ENCODE measurements at places on chromosomes 7 and 10.

DNA sequence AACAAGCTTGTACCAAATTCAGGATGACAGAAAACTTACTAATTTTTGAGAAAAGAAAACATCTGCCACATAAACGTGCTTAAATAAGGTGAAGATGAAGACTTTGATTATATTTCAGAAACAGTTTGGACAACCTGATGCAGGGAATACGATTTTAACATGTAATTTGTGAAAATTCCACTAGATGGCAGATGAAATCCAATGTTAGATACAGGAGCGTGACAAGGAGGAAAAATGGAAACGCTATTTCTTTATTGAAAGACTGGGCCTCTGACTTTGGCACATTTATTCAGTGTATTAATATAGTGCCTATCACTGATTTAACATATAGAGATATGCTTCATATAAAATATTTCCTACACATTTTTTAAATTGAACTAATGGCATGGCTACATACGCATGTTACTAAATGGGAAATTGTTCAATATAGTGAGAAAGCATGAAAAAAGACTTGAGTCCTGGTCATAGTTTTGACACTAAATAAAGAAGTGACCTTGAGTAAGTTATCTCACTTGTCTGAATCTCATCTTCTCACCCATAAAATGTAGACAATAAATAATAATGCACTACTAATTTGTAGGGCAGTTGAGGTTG, 60.7 kb downstream of the CD36 start:
- DNase-seq, result no peak

DNA sequence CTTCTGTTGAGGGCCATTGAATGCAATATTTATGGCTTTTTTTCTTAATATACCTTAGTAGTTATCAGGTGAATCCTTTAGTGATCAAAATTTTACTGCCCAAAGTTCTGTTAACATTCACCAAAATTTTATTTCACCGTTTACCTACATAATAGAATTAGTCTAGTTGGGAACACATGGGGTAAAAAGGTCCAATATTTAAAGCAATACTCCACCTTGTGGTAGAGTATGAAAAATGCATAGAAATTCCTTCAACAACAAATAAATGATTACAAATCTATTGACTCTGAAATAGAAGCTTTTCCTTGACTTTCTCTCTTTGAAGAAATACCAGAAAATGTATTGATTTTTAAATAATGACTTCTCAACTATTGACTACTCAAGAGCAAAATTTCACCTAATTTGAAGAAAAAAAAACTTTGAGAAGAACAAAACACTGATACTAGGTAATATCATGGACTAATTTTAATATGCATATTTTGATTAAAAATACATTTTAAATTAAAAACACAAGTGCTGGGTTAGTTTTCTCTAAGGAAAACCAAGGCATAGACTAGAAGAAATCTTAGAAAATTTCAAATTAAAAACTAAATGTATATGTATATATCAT, 43.3 kb downstream of the POLR1F start:
- DNase-seq, result no peak

DNA sequence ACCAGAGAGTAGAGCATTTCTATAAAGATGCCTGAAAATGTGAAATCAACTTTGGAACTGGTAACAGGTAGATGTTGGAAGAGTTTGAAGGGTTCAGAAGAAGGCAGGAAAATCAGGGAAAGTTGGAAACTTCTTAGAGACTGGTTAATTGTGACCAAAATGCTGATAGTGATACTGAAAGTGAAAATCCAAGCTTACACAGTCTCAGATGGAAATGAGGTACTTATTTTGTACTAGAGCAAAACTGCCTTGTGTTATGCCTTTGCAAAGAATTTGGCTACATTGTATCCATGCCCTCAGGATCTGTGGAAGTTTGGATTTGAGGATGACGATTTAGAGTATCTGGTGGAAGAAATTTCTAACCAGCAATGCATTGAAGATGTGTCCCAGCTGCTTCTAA, 430.6 kb upstream of the KCND2 start:
- DNase-seq, result no peak

DNA sequence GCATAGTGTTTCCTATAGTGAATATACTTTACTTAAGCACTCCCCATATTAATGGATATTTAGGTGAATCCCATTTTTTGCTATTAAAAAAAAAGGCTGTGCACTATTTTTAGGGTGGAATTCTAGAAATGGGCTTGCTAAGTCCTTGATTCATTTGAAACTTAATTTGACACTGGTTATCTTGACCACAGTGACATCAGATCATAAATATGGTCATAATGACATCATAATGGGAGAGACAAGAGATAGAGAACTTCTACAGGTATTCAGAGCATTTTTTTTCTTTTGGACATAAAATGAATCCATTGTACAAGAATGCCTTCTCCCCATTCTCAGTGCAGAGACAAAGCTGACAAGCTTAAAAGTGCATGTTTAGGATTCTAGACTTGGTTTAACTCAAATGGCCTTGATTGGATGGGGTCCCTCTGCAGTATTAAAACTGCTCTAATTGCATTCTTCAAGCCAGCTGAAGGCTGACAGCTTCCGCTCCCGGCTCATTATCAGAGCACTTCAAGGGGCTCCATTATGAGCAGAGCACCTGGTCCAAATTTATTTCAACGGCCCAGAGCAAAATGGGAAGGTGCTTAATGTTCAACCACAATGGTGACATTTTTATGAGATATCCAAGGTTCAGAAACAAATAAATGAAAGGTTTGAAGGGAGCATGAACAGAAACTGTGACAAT, 104.8 kb downstream of the JAZF1 start:
- DNase-seq, result no peak

DNA sequence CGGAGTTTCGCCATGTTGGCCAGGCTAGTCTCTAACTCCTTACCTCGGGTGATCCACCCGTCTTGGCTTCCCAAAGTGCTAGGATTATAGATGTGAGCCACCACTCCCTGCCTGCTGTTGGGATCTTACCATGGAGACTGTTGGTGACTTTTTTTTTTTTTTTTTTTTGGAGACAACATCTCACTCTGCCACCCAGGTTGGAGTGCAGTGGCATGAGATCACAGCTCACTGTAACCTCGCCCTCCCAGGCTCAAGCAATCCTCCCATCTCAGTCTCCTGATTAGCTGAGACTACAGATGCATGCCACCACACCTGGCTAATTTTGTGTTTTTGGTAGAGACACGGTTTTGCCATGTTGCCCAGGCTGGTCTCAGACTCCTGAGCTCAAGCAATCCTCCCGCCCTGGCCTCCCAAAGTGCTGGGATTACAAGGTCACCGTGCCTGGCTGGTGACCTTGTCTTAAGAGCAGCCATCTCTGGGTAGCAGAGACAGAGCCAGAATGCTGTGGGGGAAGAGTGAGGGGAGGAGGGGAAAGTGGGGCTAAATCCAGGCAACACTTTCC, 25.7 kb upstream of the ASCC1 start:
- DNase-seq, result no peak

DNA sequence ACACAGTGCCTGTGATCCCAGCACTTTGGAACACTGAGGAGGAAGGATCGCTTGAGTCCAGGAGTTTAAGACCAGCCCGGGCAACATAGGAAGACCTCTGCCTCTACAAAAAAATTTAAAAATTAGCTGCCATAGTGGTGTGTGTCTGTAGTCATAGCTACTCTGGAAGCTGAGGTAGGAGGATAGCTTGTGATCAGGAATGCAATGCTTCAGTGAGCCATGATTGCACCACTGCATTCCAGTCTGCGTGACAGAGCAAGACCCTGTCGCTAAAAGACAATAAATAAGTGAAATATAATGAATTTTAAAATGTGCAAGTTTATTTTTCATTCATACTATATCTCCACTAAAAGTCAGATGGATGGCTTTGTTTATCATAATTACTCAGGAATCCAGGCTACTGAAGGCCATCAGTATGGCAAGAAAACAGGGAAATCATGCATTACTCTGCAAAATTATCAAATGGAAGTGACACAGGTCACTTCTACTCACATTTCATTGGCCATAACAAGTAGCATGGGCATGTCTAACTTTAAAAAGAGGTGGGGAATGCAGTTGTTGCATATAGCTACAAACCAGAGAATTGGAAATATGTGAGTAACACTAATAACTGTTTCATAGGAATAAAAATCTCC, 32.9 kb upstream of the FAM3C start:
- no peak for DNase-seq

DNA sequence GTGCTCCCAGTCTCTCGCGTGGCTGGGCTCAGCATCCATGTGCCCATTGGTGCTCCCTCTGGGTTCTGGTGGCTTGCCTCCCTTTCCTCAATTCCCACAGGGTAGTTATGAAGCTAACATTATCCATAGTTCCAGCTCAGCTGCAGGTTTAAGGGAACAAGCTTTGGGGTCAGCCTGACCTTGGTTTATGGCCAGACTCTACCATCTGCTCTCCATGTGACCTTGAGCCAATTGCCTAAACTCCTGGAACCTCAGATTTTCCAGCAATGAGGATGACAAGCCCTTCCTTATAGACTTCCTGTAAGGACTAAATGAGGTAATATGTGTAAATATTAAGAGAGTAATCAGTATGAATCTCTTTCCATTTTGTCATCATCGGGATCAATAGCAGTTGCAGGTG, 10.1 kb upstream of the SLC29A3 start:
- DNase-seq, result no peak

GRCh38 chr7:43631559-43631958, 48.7 kb downstream of the STK17A start:
- no peak for DNase-seq

GRCh38 chr7:37212051-37212450, 236.6 kb downstream of the ELMO1 start:
- DNase-seq, result no peak

- DNase-seq, result no peak
Measured at GRCh38 chr7:49187543-49188268, 263.4 kb downstream of the CDC14C start.

GRCh38 chr10:15267496-15267895, 99.0 kb upstream of the NMT2 start:
- no peak for DNase-seq

GRCh38 chr7:31687024-31687748, at the start of gene PPP1R17:
Gene PPP1R17 (plus strand): TSS chr7:31687215. CDS start chr7:31692442, 5,227 bp downstream.
- DNase-seq, result no peak

DNA sequence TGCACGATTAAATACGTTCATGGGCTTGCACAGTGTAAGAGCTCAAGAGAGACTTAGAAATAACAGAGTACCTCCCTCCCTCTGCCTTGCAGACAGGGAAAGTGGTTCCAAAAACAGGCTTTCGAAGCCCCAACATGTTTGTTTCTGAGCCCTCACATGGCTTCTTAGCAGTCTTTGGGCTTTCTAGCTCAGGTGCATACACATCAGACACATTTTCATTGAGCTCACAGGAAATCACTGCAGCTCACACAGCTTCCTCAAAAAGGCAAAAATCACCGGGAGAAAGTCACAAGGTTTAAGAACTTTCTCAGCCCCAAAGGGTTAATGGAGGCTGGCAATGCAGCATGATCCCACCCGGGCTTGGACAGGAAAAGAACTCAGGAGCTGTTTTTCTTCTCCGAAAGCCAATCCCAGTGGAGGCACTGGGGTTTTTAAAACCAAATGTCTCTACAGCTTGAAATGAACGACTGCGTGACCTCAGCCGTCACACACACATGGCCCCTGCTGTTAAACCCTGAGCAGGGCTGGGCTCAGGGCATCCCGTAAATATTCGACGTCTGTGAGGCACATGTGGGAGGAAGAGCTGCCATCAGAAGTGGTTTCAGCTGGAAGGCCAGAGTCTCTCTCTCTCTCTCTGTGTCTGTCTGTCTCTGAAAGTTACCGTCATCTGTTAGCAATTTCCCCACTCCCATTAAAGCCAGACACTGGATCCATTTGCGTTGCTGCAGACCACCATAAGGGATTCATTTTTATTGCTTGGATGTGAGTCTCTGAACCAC, 69.7 kb downstream of the CALML3 start:
- no peak for DNase-seq

DNA sequence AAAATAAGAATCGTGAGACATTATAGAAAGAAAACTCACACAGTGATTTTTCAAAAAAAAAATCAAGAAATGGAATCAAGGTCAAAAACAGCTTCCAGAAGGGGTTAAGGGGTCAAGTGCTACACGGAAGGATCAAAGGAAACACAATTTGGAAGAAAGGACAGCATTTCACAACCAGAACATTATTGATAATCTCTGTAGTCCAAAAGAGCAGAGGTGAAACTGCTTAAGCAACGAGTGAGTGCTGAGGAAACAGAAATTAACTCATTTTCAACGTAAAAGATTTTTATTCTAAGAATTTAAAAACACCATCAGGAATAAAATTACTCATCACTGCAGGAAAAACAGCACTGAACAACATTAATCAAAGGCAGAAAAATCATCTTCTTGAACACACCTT, 23.5 kb downstream of the MINDY3 start:
- DNase-seq, result no peak

DNA sequence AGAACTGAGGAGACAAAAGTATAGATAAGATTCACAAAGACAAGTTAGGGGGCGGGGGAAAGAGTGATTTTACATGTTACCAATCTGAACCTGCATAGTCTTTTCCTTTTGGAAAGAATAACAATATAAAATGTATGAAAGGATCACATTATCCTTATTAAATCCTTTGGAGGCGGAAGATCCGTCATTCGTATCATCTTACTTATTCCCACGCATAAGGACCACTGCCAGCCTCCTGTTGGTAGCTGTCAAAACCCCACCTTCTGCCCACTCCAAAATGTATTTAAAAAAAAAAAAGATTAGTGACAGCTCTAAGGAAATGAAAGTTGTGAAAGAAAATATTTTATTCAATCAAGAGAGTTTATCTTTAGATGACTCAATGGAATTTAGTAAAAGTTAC, 821.0 kb upstream of the CELF2 start:
- no peak for DNase-seq

GRCh38 chr7:19709249-19709578, 377 bp upstream of the POLR1F start:
- DNase-seq, result no peak

GRCh38 chr7:106858618-106859532, 6.2 kb upstream of the PIK3CG start:
- DNase-seq, result no peak

- DNase-seq, result no peak
Measured at GRCh38 chr10:33306701-33307519, 27.6 kb downstream of the NRP1 start.

DNA sequence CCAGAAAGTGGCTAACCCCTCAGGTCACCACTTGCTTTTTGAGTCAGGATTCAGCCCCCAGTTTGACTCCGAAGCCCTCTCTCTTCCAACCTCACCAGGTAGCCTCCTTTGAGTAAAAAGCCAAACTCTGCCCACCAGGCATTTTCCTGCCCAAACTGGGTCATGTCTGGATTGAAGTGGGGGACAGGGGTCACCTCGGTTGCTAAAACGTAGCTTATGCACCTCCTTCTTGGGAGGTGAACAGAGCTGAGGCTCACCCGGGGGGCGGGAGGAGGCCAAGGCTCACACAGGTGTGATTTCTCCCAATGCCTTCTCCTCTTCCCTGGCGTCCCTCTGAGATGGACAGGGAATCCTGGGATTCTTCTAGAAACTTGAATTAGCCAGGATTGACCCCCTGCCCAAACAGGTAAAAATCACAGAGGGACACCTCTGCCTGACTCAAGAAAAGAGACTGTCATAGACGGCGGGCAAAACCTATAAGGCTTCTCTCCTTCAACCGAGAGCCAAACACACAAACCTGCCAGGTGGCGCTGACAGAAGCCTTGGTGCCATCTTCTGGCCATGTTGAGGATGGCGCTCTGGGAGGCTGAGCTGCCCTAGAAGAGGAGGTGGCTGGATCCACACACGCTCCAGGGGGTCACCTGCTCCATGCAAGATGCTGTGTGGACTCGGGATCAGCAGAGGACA, 51.6 kb downstream of the PRLHR start:
- DNase-seq, result peak; percentile 50
